Endothelial cell of umbilical vein (primary cell): ENCODE measurements at places on chromosomes 11 and 22. TPM values are rescaled to one million over a fixed set of nuclear protein-coding genes. Genes with fewer than 3 reads are reported as not detected.

Gene TRIM48
- not detected in 2 replicates for total RNA-seq

Gene DDTL
- total RNA-seq = 2.7 TPM in 1 of 2 replicates, not detected in the other

Gene RAB36
- total RNA-seq = 2.6 and 2.7 TPM in 2 replicates

Gene GUCY1A2
- total RNA-seq = 0.02 and 0.12 TPM in 2 replicates

Gene STIM1
- 30.9 and 32.7 TPM in 2 replicates for total RNA-seq

Gene CATSPERZ
- total RNA-seq = not detected in 2 replicates
